ENCODE measurements at places on chromosomes 16 and 17.

- peak; percentile 98 for DNase-seq
Measured at GRCh38 chr17:37848690-37849616, 75.3 kb upstream of the TBC1D3K start.

- DNase-seq: no peak
Measured at GRCh38 chr16:57663917-57664661, 4.0 kb upstream of the ADGRG3 start.

DNA sequence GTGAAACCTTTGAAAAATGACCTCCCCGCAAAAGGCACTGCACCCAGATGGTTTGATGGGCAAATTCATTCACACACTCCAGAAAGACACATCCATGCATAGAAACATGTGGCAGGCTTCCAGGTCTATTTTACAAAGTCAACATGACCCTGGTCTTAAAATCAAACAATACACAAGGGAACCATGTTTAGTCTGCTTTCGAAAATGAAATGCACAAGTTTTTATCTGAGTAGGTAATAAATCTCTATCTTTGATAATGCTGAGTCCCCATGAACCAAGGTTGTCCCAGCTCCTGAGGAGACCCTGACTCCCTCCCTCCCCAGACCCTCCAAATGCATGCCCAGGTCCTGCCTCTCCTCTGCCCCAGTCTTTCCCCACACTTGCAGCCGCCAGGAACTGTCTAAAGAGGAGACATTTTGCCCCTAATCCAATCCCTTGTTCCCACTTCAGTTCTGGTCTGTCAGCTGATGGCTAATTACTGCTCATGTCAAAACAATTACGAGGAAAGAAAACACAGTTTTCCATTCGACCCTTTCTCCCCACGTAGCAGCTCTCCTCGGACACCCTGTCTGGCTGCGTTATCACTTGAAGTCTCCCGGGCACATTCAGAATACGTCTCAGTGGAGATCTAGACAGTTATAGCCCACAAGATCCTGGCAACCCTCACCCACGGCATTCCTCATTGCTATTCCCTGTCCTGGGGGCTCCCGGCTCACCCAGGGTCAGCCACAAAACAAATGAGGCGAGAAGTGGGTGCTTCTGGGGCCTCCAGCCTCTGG, 68.8 kb upstream of the RCVRN start:
- DNase-seq: no peak

- DNase-seq: peak; percentile 68
Measured at GRCh38 chr16:57530104-57530521, 6.3 kb downstream of the CCDC102A start.

- no peak for DNase-seq
Measured at GRCh38 chr17:47831934-47832327, 461 bp downstream of the LRRC46 start.

- DNase-seq: peak; percentile 89
Measured at GRCh38 chr17:27294689-27295630, 1.0 kb downstream of the WSB1 start.

GRCh38 chr16:22633280-22633679, 122.6 kb downstream of the NPIPB5 start:
- DNase-seq: no peak

DNA sequence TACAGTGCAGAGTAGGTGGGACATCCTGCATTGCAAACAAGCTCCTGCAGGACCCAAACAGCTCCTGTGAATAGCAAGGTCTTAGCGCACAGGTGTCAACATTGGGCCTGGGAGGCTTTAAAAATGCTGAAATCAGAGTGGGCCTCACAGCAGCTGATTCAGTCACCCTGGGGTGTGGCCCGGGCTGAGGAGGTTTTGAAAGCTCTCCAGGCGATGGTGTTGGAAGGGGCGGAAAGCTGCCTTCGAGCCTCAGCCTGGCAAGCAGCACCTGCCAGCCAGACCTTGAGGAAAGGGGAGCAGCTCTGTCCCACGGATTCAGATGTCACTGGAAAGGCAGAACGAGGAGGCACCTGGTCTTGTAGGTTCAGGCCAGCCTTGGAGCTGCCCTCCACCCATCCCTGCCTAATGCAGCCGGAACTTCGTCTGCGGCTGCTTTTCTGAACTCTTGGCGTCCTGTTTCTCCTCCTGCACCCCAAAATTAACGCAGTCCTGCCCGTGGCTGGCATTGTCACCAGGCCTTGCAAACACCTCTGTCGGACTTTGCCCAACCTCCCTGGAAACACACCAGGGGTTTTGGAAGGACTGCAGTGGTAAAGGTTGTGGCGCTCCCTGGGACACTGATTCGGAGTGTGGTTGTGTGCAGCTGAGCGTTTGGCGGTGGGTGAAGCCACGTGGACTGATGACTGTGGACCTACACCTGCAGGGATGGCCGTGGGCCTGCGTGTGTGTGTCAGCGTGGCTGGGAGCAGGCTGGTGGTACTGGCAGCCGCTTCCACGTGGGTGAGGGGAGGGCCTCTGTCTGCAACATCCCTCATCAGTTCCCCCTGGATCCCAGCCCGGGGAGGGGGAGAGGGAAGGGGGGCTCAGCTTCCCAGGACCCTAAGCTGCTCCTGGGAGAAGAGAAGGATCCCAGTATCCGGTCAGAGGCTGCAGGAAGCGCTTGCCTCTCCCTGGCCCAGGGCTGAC, 3.4 kb downstream of the NECAB2 start:
- DNase-seq: no peak

- no peak for DNase-seq
Measured at GRCh38 chr16:73025151-73025855, 22.6 kb downstream of the ZFHX3 start.

- DNase-seq: no peak
Measured at GRCh38 chr16:3252967-3253366, 3.5 kb downstream of the MEFV start.

GRCh38 chr16:12155235-12155634, 178.7 kb downstream of the SNX29 start:
- no peak for DNase-seq

DNA sequence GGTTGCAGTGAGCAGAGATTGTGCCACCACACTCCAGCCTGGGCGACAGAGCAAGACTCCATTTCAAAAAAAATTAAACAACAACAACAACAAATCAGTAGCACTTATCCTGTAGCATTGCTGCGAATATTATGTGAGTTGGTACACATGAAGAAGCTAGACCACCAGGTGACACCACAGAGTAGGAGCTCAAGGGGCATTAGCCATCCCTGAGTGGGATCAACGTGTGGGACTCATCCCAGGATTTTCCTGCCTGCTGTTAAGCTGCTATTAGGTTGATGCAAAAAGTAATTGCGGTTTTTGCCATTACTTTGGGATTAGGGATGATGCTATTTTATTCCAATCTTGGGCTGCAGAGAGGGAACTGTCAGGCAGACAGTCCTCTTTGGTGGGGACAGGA, 47.2 kb downstream of the OTOA start:
- no peak for DNase-seq

DNA sequence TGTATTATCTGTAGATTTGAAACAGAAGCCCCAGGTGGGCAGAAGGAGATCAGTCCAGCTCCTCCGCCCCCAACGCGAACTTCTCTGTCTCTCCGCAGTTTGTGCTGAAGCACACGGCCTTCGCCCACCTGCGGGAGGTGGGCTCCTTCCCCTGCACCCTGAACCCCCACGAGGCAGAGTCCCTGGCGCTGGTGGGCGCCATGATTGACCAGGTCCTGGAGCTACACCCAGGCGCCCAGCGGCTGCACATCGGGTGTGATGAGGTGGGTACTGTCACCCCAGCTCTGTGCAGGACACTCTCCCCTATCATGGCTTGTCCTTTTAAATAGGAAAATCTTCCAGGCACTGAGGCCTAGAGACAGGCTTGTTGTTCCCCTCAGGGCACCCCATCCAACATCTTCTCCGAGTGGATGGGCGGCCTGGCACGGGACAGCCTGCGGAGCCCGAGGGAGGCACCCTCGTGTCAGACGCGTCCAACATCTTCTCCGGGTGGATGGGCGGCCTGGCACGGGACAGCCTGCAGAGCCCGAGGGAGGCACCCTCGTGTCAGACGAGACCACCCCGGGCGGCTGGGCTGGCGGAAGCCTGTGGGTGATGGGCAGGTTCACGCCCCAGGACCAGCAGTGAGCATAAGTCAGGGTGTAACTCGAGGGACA, 15.3 kb upstream of the OGFOD3 start:
- no peak for DNase-seq

DNA sequence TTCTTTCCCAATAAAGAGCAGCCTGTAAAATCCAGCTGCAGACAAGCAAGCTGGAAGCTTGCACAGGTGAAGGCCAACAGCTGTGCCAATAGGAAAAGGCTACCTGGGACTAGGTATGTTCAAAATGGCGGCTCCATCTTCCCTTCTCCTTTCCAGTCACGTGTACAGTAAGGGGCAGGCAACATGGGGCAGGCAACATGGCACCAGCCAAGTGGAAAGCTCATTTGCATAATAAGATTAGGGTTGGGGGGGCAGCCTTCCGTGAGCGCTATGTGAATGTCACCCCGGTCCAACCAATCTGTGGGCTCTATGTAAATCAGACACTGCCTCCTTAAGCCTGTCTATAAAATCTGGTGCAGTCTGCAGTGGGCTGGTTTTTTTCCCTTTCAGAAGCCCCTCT, 31.3 kb downstream of the TVP23A start:
- no peak for DNase-seq

DNA sequence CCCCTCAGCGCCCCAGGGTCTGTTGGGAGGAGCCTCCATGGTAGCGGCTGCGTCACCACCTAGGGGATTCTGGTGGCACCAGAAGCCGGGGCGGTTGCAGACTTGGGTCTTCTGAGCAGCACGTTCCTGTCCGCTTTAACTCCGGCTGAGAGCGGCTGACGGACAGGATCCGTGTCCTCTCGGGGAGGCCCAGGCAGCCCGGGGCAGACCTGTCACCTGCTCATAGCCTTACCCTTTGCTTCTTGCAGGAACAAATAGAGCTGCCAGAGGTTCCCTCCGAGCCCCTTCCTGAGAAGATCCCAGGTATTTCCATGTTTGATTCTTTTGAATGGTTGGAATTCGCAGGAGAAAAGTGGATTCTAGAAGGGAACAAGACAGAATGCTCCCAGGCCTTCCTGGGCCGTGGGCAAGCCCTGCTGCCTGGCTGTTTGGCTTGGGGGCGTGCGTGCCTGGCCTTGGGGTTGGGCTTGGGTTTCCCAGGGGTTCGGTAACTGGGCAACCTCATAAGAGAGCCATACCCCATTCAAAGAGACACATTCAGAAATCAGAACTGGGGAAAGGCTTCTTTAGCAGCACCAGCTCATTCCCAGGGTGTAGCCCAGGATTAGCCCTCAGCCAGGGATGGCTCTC, 6.6 kb downstream of the CHMP6 start:
- DNase-seq: no peak

- DNase-seq: no peak
Measured at GRCh38 chr16:12245921-12246720, 269.6 kb downstream of the SNX29 start.

GRCh38 chr17:79852748-79853147, 13.5 kb upstream of the CBX4 start:
- peak; percentile 61 for DNase-seq

- DNase-seq: no peak
Measured at GRCh38 chr16:87572959-87573358, 29.3 kb upstream of the JPH3 start.

- DNase-seq: no peak
Measured at GRCh38 chr16:66585481-66586239, 6.4 kb downstream of the CMTM2 start.

DNA sequence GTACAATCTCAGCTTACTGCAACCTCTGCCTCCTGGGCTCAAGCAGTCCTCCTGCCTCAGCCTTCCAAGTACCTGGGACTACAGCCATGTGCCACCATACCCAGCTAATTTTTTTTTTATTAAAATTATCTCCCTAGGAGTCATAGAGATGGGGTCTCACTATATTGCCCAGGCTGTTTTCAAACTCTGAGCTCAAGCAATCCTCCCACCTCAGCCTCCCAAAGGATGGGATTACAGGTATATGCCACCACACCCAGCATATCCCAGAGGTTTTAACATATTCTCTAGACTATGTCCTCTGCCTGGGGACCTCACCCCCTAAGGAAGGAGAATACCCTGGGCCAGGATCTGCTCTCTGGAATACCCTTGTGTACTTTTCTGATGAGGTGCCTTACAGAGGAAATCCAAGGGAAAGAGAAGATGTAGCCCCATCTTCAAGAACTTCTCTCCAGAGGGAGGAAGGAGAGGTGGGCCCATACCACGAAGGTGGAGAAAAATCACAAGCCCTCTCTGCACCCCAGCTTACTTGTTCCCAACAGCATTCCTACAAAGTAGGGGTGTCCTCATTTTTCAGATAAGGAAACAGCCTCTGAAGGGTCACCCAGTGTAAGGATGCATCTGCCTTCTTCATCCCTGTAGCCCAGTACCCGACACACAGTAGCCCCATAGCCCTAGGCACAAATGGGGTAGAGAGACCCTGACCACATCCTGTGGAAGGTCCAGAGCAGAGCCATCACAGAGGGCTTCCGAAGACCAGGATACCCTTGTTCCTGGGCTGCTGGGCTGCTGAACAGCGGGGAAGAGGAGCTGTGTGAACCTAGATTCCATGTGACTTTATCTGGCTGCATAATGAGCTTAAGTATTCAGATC, 151.6 kb downstream of the SOCS1 start:
- DNase-seq: no peak

- DNase-seq: peak; percentile 92
Measured at GRCh38 chr16:51431517-51432241, 280.6 kb upstream of the SALL1 start.

DNA sequence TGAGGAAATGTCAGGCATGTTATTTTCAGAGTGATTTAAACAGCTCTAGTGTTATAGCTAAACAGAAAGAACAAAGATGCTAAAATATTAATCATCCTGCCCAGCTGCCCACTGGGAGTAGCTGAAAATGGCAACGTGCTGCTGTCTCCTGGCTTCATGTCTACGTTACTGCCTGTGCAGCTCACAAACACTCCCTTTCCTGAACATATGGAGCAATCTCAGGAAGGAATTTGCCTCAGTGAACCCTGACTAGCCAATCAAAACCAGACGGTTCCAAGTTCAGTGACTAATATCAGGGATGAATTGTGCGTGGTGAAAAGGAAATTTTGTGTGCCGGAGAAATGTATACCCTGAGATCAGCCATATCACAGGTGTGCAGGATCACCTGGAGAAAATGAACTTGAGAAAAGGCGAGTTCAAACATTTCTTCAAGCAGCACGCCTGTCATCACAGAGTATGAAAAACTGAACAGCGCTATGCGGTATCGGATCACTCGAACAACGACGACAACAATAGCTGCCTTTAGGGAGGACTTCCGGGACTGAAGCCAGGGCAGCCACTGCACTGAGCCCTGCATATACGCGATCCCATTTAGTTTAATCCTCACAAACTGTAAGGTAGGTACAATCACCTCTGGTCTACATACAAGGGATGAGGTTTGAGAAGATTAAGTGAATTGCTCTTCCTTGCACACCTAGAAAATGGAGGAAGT, 110.3 kb downstream of the STX8 start:
- DNase-seq: no peak

GRCh38 chr17:65066901-65067300, 10.4 kb upstream of the GNA13 start:
- no peak for DNase-seq

GRCh38 chr16:1677339-1677738, 740 bp upstream of the JPT2 start:
- no peak for DNase-seq

All from ACHN (cell line).